ENCODE measurements at places on chromosomes 6 and 20. TPM values are rescaled to one million over a fixed set of nuclear protein-coding genes. Genes with fewer than 3 reads are reported as not detected.

- no peak for DNase-seq
Measured at GRCh38 chr20:38975539-38976120, 13.5 kb downstream of the DHX35 start.

- no peak for DNase-seq
Measured at GRCh38 chr6:160238761-160239751, 19.6 kb downstream of the SLC22A2 start.

DNA sequence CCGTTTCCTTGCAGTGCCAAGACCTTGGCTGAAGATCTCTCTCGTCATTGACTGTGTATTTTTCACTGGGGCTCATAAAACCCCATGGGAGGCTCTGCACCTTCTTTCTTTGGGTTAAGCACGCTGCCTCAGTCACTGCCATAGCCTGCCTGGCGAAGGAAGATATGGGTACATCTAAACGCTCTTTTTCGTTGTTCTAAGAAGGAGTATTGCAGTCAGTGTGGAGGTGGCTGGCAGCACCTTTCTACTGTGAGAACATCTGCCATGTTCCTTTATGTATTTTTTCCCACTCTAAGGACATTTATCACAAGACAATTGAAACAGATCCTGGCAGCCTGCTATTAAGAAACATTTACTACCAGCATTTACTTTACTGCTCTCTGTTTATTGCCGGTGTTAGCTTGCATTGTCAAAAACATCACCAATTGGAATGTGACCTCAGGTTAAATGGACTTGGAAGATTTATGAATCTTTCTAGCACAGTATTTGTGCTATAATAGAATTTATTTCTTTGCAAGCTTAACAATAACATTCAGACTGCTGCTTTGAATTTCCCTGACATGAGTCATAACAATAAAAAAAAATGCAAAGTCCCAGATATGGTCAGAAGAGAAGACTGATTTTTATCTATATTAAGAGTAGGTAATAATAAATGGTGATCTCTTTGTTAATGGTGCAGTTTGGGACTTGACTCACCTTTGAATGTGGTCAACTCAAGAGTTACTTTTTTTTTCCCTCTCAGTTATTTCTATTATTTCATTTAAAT lies 62.2 kb upstream of the CLDN20 start:
- DNase-seq = peak; percentile 49

GRCh38 chr6:39881851-39882530 lies 52.3 kb downstream of the MOCS1 start:
- peak; percentile 70 for DNase-seq

GRCh38 chr6:5712349-5713215 lies 294.1 kb downstream of the NRN1 start:
- DNase-seq = no peak

- DNase-seq = no peak
Measured at GRCh38 chr6:127484212-127484863, 25.1 kb upstream of the KIAA0408 start.

DNA sequence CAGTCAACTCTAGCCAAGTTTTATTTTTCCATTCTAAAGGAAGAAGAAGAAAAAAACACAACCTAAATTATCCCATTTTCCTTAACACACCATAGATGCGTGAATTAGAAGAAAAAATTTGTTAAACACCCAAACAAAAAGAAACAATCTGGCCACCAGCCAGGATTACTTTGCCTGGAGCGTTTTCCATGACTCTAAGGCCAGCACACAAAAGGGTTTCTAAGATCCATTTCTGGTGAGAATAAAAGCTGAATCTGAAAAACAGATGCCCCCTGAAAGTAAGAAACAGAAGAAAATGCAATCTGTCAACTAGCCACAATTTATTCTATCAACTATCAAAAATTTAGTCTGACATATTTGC lies 267.2 kb upstream of the SULF2 start:
- DNase-seq = no peak

GRCh38 chr20:1832634-1833033 lies 62.6 kb upstream of the SIRPA start:
- DNase-seq = no peak

DNA sequence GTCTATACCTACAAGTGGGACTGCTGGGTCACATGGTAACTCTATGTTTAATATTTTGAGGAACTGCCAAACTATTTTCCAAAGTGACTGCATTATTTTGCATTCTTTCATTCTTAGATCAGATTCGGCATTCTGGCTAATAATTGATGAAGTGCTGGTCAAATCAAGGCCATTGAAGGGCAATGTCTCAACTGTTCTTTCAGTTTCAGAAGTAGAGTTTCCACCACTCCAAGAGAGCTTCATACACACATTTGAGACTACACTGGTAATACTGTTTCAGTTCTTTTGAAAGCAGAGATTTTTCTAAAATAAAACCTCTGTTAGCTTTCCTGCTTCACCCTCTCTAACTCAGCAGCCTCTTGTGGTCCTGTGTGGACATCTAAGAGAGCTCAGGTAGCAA lies 154.5 kb downstream of the CFAP61 start:
- DNase-seq = no peak

GRCh38 chr6:156840606-156841005 lies 63.4 kb downstream of the ARID1B start:
- DNase-seq = no peak

DNA sequence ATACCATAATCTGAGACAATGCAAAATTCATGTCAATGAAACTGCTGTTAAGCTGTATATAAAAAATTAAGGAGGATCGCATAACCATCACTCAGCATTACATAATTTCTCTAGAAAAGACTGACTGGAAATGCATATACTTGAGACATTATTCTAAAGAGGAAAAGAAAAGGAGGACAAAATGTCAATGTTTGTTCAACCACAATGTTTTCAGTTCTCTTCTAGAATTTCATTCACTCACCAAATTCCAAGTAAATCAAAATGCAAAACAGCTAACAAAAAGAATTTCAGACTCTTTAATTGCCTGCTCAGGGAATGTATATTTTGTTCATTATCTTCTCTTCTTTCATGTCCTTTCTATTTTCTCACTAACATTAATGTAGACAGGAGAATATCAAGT lies 106.2 kb upstream of the CCDC28A start:
- DNase-seq = no peak

GRCh38 chr6:100257793-100258395 lies 206.8 kb downstream of the SIM1 start:
- peak; percentile 15 for DNase-seq

- DNase-seq = no peak
Measured at GRCh38 chr6:20605581-20605980, 71.3 kb downstream of the CDKAL1 start.

GRCh38 chr6:10309457-10310329 lies 105.2 kb downstream of the TFAP2A start:
- DNase-seq = no peak

GRCh38 chr6:170029416-170030283 lies 261.2 kb downstream of the DLL1 start:
- no peak for DNase-seq

DNA sequence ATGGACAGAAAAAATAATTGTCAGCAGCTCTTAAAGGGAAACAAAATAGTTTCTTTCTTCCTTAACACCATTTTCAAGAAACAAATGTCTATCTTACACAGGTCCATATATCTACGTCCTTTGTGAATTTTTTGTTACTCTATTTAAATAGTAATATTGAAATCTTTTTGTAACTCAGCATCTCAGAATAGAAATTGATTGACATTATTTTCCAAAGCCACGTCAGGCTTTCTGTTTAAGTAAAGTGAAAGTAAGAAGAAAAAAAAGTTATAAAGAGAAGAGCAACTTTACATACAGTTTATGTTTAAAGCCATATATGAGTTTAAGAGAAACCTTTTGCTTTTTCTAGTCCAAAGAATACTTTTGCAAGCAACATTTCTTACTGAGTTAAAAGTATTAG lies 402.9 kb upstream of the SOX4 start:
- DNase-seq = no peak

- peak; percentile 32 for DNase-seq
Measured at GRCh38 chr6:129251669-129252376, 368.9 kb downstream of the LAMA2 start.

- no peak for DNase-seq
Measured at GRCh38 chr6:152463164-152463563, 174.0 kb downstream of the SYNE1 start.

DNA sequence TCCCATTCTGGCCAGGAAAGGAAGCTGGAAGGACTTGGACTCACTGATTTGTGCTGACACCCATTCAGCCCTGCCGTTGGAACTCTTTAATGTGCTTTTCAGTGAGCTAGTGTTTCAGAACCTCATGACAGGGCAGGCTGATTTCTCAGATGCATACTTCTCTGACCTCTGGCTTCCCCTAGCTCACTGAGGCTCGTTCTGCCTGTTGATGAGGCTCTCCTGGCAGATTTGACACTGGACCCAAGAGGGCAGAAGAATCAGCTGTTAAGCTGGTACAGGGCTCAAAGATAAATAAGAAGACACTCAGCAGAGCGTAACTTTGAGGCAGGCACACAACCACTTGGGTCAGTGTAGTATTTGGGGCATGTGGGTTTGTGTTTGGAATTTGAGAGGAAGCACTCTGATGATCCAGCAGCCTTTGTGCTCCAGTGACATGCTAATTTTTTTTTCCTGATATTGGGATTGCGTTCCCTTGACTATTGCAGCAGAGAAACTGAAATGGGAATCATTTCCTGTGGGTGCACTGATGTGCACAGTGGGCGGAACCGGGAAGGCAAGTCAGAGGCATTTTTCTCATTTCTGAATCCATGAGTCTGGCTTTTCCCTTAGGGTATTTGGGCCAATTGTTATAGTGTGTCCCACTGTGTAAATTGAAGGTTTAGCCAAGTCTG lies 80.2 kb downstream of the CARMIL1 start:
- no peak for DNase-seq

Gene CRISP2
- polyA plus RNA-seq = not detected

Gene DNMT3B
- polyA plus RNA-seq = 1.9 TPM

Gene PTK6
- polyA plus RNA-seq = not detected

Gene HMGCLL1
- polyA plus RNA-seq = 0.33 TPM

Gene TULP1
- not detected for polyA plus RNA-seq

Gene CTAGE9
- polyA plus RNA-seq = not detected

Gene SLC22A1
- 0.10 TPM for polyA plus RNA-seq

Gene AMD1
- 58.0 TPM for polyA plus RNA-seq

Measured in AG04450 (cell line).